ENCODE measurements at places on chromosomes 7 and 10.

DNA sequence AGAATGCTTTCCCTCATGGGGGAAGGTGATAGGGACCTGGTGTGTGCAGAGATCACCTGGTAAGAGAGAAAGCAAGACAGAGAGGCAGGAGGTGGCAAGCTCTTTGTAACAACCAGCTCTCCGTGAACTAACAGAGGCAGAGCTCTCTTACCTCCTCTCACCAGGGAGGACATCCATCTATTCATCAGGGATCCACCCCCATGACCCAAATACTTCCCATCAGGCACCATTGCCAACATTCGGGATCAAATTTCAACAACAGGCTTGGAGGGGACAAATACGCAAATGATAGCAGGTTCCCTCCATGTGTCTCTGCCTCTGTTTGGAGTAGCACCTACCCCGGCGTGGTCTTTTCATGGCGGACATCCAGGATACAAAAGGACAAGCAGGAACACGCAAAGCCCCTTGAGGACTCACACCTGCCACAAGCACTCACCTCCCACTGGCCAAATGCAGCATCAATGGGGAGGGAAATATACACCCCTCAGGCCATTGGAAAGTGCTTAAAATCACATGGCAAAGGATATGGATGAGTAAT, 431.2 kb upstream of the AUTS2 start:
- no peak for DNase-seq

DNA sequence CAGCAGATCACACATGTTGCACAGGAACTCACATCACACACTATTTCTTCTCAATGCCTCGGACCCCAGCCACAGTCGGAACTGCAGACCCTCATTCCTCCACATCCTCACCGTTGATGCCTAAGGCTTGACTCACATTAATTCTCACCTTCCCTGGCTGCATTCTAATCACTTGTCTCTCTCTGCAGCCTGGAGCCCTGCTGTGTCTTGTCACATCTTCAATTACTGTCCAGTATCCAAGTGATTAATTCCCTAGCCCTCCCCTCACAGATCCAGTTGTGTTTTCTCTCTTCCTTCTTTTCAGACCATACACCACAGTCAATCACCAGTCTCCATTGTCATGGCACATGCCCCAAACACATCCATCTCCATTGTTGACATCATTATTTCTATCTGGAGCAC, 592.4 kb upstream of the IGFBP3 start:
- DNase-seq, result no peak

DNA sequence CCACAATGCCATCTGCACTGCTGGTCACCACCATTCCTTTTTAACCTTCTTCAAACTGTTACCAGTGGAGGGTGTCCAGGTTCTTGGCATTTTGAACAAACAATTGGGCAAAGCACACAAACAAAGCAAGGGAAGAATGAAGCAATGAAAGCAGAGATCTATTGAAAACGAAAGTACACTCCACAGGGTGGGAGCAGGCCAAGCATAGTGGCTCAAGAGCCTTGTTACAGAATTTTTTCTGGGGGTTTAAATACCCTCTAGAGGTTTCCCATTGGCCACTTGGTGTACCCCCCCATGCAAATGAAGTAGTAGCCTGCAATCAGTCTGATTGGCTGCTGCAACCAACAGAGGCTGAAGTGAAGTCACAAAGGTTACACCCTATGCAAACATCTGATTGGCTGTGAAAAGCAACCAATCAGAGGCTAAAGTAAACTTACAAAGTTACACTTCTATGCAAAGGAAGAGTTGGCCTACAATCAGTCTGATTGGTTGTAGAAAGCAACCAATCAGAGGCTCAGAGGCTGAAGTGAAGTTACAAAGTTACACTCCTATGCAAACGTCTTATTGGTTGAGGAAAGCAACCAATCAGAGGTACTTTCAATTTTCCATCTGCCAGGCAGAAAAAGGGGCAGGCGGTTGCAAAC, 103.2 kb upstream of the WAC start:
- DNase-seq, result no peak

DNA sequence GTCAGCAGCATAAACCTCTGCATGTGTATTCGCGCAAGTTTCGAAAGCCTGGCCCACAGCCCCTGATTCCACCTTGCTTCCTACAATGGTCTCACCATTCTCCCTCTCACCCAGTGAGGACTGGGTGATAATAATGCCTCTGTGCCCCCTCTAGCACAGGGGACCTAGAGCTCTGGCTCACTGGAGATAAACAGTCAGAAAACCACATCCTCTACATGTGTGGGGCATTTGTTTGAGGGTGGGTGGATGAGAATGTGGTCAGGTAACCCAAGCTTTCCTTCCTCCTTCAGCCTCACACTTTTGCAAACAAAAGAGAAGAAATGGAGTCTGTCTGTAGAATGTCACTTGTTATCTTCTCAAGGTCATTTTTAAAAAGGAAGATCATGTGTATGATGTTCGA, 373.5 kb downstream of the KCNMA1 start:
- no peak for DNase-seq

GRCh38 chr10:75202321-75203045, 8.1 kb upstream of the VDAC2 start:
- DNase-seq, result no peak

DNA sequence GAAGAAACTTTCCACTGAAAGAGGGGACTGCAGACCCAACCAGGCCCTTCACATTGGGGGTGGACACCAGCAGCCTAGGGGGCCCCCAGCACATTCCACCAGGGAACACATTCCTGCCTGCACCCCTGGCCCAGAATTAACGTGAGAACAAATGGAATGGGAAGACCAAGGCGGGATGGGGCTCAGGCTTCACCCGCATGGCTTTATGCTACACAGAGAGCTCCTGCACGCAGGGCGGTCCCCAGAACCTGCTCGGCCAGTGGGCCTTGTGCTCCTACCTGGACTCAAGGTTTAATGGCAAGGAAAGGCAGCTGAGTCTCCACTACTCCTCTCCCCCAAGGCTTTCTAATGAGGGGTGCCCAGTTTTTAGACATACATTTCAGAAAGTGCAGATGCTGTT, 146.3 kb upstream of the GPR26 start:
- DNase-seq, result no peak

DNA sequence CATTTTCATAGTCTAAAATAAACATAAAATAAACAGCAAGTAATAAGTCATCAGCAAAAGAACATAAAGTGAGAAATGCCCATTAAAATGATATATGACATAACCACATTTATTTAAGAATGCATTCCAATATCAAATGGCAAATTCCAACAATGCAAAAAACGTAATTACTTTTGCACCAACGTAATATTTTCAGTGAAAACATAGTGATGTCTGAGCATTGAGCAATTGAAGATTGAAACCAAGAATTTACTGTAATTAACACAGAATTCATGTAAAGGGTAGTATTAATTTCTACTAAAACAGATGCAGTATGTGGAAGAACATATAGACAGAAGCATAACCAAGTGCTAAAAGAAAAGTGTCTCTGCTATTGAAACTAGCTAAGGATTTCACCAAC, 123.0 kb upstream of the TNS3 start:
- DNase-seq, result no peak

DNA sequence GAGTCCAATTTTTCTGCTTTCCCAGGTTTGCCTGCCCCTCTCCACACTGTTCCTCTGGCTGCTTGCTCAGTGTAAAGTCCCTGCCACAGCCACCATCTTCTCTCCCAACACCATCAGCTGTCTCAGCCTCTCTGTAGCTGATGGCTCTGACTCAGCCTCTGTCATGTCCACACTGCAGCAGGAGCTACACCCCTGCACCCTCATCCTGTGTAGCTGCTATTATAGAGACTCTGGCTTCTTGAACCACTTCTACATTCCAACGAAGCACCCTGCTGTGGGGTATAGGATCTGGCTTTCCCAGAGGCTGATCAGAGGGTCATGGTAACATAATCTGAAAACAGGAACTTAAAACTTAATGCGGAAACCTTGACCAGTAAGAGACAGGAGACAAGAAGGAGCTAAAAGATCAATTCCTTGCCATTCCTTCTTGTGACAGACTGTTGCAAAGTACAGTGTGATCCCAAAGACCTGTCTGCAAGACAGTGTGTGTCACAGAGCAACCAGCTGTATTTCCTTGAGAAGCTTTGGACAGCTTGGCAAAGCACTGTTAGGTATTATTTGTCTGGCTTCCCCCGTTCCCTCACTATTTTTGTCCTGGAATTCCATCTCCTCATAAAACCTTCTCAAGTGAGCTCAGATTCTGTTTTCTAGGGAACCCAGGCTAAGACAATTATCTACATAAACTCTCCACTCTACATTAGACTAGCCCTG, 42.3 kb downstream of the NRCAM start:
- DNase-seq, result no peak
